ENCODE measurements at places on chromosomes 2 and 18. TPM values are rescaled to one million over a fixed set of nuclear protein-coding genes. Genes with fewer than 3 reads are reported as not detected.

The PDIA6 gene
- 134 TPM for total RNA-seq

The MAP4K4 gene
- 49.8 TPM for total RNA-seq

The KCNK3 gene
- total RNA-seq = 26.3 TPM

The SLC5A7 gene
- 1.3 TPM for total RNA-seq

The CCDC141 gene
- total RNA-seq = 61.6 TPM

The BMP10 gene
- not detected for total RNA-seq

The TACR1 gene
- 3.2 TPM for total RNA-seq

The TUBB8B gene
- total RNA-seq = 1.4 TPM

The ST8SIA3 gene
- total RNA-seq = not detected

DNA sequence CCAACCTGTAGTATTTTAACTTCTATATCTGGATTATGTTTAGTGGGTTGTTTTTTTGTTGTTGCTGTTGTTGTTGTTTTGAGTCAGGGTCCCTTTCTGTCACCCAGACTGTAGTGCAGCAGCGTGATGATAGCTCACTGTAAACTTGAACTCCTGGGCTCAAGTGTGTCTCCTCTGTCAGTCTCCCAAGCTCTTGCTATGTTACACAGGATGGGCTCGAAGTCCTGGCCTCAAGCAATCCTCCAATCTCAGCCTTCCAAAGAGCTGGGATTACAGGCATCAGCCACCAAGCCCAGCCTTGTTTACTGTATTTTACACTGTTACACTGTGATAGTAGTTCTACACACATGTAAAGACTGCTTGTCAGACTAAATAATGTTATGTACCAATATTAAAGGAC lies 9.7 kb upstream of the STRN start:
- H3K4me3 ChIP-seq = no peak overlapping the region
- no peak overlapping the region for H3K27ac ChIP-seq
- H3K36me3 ChIP-seq = no peaks in the 10 kb centered on the region
- no peaks in the 10 kb centered on the region for H3K4me1 ChIP-seq
- no peak for DNase-seq
- H3K27me3 ChIP-seq = no peaks in the 10 kb centered on the region

DNA sequence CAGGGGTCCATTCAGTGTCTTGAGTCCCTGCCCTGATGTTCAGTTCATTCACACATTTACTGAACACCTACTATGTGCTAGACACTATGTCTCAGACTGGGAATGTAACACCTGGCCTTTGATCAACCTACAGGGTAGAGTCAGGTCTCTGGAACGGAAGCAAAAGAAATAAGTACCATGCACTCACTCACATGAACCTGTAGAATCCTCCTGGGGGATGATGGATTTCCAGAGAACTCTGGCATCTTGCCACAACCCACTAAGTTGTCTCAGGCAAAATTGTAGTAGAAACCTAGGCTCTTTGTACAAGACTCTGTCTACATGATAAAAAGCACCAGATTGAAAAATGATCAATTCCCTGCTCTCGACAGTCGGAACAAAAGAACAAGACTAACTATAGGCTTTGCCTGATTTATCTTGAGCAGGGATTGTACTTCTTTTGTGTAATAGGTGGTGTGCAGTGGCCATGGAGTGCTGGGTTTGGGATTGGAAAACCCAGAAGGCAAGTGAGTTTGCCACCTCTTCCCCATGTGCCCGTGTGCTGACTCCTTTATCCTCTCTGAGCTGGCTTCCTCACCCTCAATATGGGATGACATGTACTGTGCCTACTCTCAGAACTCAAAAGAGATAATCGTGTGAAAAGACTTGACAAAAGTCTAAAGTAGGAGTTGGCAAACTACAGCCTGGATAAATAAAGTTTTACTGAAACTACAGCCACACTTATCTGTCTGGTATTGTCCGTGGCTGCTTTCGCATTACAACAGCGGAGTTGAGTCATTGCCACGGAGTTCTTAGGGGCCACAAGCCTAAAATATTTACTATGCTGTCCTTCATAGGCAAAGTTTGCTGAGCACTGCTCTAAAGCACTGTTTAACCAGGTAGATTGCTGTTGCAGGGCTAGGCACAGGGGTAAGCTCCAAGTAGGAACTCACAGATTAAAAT lies 4.4 kb downstream of the CAPN14 start:
- H3K4me1 ChIP-seq = no peaks in the 10 kb centered on the region
- no peaks in the 10 kb centered on the region for H3K27me3 ChIP-seq
- no peak overlapping the region for H3K4me3 ChIP-seq
- H3K36me3 ChIP-seq = no peaks in the 10 kb centered on the region
- no peak for DNase-seq

GRCh38 chr2:27849558-27850205 lies 40.5 kb downstream of the RBKS start:
- no peaks in the 10 kb centered on the region for H3K27me3 ChIP-seq
- no peak overlapping the region for H3K27ac ChIP-seq
- no peaks in the 10 kb centered on the region for H3K4me1 ChIP-seq
- no peaks in the 10 kb centered on the region for H3K36me3 ChIP-seq
- H3K4me3 ChIP-seq = no peak overlapping the region

- no peaks in the 10 kb centered on the region for H3K27me3 ChIP-seq
- peaks cover 5% of the 10 kb centered on the region for H3K4me1 ChIP-seq
Measured at GRCh38 chr2:80058562-80058961, 246.0 kb downstream of the LRRTM1 start.

GRCh38 chr2:75284345-75284744 lies 85.0 kb upstream of the TACR1 start:
- no peaks in the 10 kb centered on the region for H3K4me1 ChIP-seq
- no peaks in the 10 kb centered on the region for H3K27me3 ChIP-seq
- no peak overlapping the region for H3K4me3 ChIP-seq

- peaks cover 6% of the 10 kb centered on the region for H3K4me1 ChIP-seq
- H3K27ac ChIP-seq = no peak overlapping the region
- no peak for DNase-seq
- no peaks in the 10 kb centered on the region for H3K27me3 ChIP-seq
Measured at GRCh38 chr2:54969295-54969939, 80.8 kb downstream of the RTN4 start.

GRCh38 chr2:719191-719590 lies 42.0 kb upstream of the TMEM18 start:
- H3K4me3 ChIP-seq = no peak overlapping the region
- H3K27ac ChIP-seq = no peak overlapping the region
- H3K4me1 ChIP-seq = no peaks in the 10 kb centered on the region
- no peak for DNase-seq
- H3K27me3 ChIP-seq = no peaks in the 10 kb centered on the region

- H3K36me3 ChIP-seq = no peaks in the 10 kb centered on the region
- H3K4me1 ChIP-seq = no peaks in the 10 kb centered on the region
- no peak overlapping the region for H3K4me3 ChIP-seq
Measured at GRCh38 chr2:140862181-140862580, 1268.6 kb downstream of the LRP1B start.

DNA sequence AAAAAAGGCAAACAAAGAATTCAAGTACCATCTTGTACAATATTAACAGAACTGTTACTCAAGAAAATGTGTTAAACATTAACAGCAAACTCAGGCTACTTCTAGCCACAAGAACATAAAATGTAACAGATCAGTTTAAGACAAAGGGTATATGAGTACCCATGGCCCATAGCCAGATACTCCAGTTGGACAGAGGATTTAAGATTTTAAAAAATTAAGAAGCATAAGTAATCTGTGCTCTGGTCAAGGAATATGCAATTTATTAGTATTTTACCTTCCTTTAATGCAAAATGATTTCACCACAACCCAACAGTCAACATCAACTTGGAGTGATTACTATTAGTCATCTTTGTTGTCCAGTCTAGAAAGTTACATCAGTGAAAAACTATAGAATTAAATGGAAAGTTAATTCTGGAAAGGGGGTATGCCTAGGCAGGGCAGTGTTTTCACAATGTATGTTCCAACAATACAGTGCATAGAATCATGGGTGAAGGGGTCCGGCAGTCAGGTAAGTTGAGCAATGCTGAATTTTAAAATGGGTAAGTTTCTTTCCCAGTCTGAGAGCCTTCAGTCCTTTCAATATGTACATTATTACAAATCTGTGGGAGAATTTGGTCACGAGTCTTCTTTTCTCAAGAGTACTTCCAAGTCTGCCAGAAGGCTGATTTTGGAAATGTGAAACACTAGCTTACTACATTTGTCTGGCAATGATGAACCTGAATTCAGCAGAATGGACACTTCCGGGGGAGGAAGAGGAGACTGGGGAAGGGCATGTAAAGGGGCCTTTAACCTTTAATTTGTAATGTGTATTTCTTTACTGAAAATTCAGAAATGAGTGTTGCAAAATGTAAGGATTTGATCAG lies 34.5 kb downstream of the SFT2D3 start:
- peaks cover 6% of the 10 kb centered on the region for H3K36me3 ChIP-seq
- DNase-seq = no peak
- H3K27ac ChIP-seq = no peak overlapping the region
- H3K4me3 ChIP-seq = no peak overlapping the region
- no peaks in the 10 kb centered on the region for H3K27me3 ChIP-seq

DNA sequence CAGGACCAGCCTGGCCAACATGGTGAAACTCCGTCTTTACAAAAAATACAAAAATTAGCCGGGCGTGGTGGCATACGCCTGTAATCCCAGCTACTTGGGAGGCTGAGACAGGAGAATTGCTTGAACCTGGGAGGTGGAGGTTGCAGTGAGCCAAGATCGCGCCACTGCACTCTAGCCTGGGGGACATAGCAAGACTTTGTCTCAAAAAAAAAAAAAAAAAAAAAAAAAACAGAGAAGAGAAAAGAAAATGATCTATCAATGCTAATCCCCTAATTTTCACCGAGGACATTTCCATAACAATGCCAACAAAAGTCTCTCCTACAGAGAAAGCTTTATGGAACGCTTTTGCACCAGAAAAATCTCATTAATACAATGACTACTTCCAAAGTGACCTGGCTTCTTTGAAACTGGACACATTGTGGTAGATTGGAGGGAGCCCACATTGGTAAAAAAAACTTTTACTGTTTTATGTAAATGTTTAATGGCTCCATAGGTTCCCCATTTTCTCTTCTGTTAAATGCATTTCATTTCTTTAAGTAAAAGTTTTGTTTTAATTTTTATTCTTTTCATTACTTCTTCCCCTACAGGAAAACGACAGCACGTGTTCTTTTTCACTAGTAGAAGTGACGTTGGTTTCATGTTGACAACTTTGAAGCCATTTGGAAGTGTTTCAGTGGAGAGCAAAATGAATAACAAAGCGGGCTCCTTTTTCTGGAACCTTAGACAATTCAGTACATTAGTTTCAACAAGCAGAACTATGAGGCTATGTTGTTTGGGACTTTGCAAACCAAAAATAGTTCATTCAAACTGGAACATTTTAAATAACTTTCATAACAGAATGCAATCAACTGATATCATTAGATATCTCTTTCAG lies 888 bp downstream of the FASTKD2 start:
- peak overlapping the region; percentile 88 for H3K27ac ChIP-seq
- H3K36me3 ChIP-seq = no peaks in the 10 kb centered on the region
- no peak for DNase-seq
- H3K27me3 ChIP-seq = no peaks in the 10 kb centered on the region

- no peaks in the 10 kb centered on the region for H3K36me3 ChIP-seq
- no peaks in the 10 kb centered on the region for H3K27me3 ChIP-seq
- DNase-seq = no peak
- H3K4me1 ChIP-seq = no peaks in the 10 kb centered on the region
- H3K27ac ChIP-seq = no peak overlapping the region
Measured at GRCh38 chr2:233938676-233939370, 21.6 kb downstream of the TRPM8 start.

DNA sequence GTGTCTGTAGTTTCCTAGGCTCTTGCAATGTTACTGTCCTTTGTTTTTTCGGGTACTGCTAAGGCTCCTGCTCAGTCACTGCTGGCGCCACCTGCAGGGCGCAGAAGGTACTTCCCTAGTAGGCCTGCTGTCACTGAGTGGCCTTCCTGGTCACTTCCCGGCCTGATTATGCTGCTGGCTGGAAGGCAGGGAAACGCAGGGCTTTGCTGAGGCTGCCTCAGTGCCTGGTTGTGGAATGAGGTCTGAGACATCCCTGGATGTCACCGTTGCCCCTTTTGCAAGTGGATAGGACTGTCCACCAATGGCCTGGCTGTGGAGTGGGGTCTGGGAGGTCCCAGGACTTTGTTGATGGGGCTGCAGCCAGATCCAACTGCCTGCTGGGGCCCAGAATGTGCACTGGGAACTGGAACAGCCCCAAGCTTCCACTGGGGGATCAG lies 13.1 kb downstream of the DAW1 start:
- no peak overlapping the region for H3K27ac ChIP-seq
- no peaks in the 10 kb centered on the region for H3K4me1 ChIP-seq
- H3K36me3 ChIP-seq = no peaks in the 10 kb centered on the region
- DNase-seq = peak; percentile 86
- no peaks in the 10 kb centered on the region for H3K27me3 ChIP-seq

DNA sequence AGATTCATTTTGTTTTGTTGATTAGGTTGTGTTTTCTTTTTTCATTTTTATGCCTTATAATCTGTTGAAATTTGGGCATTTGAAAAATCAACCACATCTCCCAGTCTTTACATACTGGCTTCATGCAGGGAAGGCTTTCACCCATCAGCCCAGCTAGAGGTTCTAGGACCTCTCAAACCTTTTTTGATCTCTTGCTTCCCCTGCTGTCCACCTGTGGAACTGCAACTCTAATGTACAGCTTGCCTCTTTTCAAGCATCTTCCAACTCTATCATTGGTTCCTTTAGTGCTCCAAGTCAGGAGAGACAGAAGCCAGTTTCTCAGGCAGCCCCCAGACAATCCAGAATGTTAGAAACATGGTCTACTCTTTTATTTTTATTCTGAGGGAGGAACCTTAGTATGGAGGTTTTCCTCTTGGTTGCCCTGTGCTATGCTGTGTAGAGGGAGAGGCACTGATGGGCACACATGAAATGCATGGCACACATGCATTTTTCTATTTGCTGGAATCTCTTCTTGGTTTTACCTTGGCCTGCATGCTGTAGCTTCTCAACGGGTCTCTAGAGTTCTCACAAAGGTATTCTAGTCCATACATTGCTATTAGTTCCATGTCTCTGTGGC lies 107.2 kb upstream of the L3MBTL4 start:
- no peaks in the 10 kb centered on the region for H3K36me3 ChIP-seq
- no peaks in the 10 kb centered on the region for H3K4me1 ChIP-seq
- no peak for DNase-seq

- H3K4me3 ChIP-seq = no peak overlapping the region
- H3K36me3 ChIP-seq = no peaks in the 10 kb centered on the region
- H3K27ac ChIP-seq = no peak overlapping the region
- H3K27me3 ChIP-seq = no peaks in the 10 kb centered on the region
- H3K4me1 ChIP-seq = no peaks in the 10 kb centered on the region
- DNase-seq = no peak
Measured at GRCh38 chr18:28541276-28541930, 364.5 kb upstream of the CDH2 start.

DNA sequence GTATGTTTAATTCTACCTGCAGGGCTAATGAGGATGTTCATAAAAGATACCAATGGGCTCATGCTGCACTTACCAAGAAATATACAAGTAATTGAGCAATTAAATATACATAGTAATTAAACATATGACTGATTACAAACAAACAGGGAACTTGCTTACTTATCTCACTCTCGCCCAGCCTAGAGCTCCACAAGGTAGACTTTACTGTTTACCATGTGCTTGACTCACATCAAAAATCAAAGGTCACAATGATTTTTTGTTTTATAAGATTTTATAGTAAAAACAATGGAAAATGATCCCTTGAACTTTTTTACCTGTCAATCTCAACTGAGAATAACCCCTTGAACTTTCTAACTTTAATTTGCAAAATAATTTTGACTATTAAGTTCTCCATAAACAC lies 1395.1 kb downstream of the SUCLG1 start:
- no peaks in the 10 kb centered on the region for H3K36me3 ChIP-seq
- DNase-seq = no peak
- no peak overlapping the region for H3K4me3 ChIP-seq
- no peaks in the 10 kb centered on the region for H3K4me1 ChIP-seq
- H3K27ac ChIP-seq = no peak overlapping the region

All from upper lobe of left lung (tissue), 6 donors.